Activated CD4-positive, alpha-beta memory T cell treated with anti-CD3 and anti-CD28 coated beads for 36 hours (primary cell): ENCODE measurements at places on chromosomes 12 and 14. TPM values are rescaled to one million over a fixed set of nuclear protein-coding genes. Genes with fewer than 3 reads are reported as not detected.

The PAX9 gene
- not detected for total RNA-seq

The PRB2 gene
- not detected for total RNA-seq

The PTPN6 gene
- 324 TPM for total RNA-seq

The GPR137C gene
- total RNA-seq, result 0.12 TPM

The FAIM2 gene
- 2.1 TPM for total RNA-seq

The SPATA7 gene
- 4.2 TPM for total RNA-seq

The ALX1 gene
- not detected for total RNA-seq

The SDSL gene
- not detected for total RNA-seq

The FAM181A gene
- total RNA-seq, result not detected

The RAD51AP1 gene
- total RNA-seq, result 44.6 TPM

The LGR5 gene
- not detected for total RNA-seq

The CLEC2A gene
- not detected for total RNA-seq

The CTSG gene
- not detected for total RNA-seq

The C1QL4 gene
- not detected for total RNA-seq

The NANOG gene
- not detected for total RNA-seq
